Hippocampal formation (tissue), 2 donors: ENCODE measurements at places on chromosomes 13 and 19.

DNA sequence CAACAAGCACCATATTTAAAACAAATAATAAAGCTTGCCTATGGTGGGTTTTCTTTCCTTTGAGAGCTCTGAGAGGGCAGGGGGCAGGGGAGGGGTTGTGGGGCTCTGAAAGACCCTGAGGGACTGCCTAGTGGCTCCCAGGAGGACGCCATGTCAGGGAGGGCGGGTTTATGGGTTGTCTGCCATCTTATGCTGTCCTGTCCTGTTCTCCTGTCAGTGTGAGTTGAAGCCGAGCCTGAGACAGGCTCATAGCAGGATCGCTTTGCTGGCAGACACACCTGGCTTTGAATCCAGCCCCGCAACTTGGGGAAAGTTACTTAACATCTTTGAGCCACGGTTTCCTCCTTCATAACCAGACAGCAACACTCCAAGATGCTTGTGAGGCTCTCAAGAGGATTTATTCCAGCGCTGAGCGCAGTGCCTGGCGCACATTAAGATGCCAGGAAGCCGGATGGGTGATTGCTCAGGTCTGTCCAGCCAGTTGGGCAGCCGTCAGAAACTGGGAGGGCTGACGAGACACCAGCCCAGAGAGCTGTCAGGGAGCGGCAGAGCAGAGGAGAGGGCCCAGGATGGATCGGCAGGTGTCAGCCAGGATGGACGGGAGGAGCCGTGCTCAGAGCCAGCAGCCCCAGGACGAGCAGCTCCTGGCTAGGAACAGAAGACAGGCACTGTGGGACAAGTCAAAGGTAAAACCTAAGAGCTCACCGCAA, 36.8 kb upstream of the C1QTNF9 start:
- no peak for DNase-seq

- peak; percentile 42 for DNase-seq
Observed at GRCh38 chr13:42969565-42970172, 22.4 kb downstream of the EPSTI1 start.

DNA sequence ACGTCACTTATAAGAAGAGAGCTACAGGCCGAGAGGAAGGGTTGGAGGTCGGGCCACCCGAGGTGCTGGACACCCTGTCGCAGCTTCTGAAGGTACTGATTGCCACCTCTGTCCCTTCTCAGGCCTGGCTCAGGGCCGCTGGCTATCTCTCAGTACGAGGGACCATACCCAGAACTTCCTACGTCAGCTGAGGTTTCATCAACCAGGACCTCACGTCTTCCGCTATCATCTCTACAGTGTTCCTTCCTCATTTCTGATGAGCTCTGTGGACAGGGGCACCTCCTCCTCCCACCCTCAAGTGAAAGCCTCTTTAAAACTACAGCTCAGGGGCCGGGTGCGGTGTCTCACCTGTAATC, 58.2 kb upstream of the USE1 start:
- DNase-seq, result no peak

DNA sequence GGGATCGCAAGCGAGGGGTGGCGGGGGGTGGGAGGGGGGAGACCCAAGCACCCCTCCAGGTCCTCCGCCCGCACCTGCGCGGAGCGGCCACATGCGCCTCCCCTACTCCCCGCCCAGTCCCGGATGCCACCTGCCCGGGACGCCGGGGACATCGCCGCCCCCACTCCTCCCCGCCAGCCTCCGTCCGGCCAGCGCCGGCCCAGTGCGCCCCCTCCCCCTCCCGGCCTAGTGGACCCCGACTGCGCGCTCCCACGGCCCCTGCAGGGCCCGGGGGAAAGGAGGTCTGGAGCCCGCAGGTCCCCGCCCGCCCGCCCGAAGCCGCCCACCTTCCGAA, 263 bp downstream of the RHPN2 start:
- DNase-seq, result no peak

DNA sequence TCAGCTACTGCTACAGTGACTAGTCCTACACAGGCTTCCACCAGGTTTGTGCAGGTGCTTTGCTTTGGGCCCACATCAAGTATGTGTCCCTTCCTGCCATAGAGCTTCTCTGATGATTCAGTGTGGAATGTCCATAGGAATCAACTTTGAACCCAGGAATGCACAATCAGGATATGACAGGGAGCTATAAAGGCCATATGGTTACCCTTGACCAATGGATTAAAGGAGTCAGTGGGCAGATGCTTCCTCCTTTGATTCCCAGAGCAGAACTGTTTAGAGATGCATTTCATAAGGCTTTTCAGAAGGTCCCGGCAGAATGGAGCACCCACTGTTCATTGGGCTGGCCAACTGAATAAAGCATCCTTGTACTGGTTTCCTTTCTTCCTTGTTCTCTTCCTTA, 145.2 kb upstream of the WASF3 start:
- DNase-seq, result no peak

DNA sequence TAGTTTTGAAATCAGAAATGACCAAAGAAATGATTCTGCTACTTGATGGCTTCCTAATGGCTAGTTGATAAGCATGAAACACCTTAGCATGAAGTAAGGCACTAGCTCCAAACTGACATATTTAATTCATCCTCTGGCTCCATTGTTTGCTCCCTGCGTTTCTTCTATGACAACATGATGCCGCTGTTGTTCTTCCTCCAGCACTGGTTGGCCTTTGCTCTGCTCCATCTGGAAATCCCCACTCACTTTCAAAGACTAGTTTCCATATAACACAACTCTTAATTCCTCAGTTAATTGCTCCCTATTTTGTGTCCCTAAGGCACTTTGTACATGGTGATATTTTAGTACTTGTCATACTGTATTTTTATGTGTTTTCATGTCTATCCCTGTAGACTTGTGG, 151.6 kb downstream of the GPC6 start:
- DNase-seq, result no peak
